Mesothelial cell of epicardium (in vitro differentiated cells): ENCODE measurements at places on chromosomes 13 and 19.
A peak's percentile ranks its signal among the peaks of the same experiment; 100 is the strongest.

DNA sequence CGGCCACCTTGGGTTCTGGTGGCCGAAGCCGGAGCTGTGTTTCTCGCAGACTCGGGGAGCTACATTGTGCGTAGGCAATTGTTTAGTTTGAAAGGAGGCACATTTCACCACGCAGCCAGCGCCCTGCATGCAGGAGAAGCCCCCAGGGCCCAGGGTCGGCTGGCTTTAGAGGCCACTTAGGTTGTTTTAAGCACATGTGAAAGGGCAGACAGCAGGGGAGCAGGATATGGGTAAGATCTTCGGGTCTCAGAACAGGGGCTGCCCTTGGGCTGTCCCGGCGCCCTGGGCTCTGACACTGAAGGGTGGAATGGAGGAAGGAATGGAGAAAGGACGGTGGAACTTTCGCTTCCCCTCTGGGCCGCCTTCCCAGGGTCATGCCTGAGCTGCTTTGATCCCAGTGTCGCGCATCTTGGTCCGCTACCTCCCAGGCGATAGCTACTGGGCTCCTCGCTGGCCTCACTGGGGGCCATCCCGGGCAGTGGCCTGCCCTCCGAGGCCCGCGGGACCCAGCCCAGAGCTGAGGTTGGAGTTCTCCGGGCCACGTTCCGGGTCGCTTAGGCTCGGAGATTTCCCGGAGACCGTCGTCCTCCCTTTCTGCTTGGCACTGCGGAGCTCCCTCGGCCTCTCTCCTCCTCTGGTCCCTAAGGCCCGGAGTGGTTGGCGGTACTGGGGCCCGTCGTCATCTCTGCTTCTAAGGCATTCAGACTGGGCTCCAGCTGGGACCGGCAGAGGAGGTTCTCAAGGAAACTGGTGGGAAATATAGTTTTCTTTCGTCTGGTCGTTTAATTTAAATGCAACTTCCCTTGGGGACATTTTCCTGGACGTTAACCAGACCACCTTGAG lies 4.3 kb upstream of the POU4F1 start:
- peaks cover 99% of the 10 kb centered on the region for H3K27me3 ChIP-seq
- no peaks in the 10 kb centered on the region for H3K36me3 ChIP-seq
- H3K4me1 ChIP-seq: peaks cover 26% of the 10 kb centered on the region
- no peak for DNase-seq

- peaks cover 35% of the 10 kb centered on the region for H3K4me1 ChIP-seq
- no peak for DNase-seq
- no peak overlapping the region for H3K27ac ChIP-seq
- peaks cover 27% of the 10 kb centered on the region for H3K36me3 ChIP-seq
These were observed 110.3 kb downstream of the MIPEP start for GRCh38 chr13:23778879-23779278.

- H3K27me3 ChIP-seq: no peaks in the 10 kb centered on the region
- no peak overlapping the region for H3K4me3 ChIP-seq
- H3K27ac ChIP-seq: no peak overlapping the region
- H3K36me3 ChIP-seq: no peaks in the 10 kb centered on the region
- no peak for DNase-seq
These were observed 27.8 kb upstream of the ATP12A start for GRCh38 chr13:24652359-24652758.

DNA sequence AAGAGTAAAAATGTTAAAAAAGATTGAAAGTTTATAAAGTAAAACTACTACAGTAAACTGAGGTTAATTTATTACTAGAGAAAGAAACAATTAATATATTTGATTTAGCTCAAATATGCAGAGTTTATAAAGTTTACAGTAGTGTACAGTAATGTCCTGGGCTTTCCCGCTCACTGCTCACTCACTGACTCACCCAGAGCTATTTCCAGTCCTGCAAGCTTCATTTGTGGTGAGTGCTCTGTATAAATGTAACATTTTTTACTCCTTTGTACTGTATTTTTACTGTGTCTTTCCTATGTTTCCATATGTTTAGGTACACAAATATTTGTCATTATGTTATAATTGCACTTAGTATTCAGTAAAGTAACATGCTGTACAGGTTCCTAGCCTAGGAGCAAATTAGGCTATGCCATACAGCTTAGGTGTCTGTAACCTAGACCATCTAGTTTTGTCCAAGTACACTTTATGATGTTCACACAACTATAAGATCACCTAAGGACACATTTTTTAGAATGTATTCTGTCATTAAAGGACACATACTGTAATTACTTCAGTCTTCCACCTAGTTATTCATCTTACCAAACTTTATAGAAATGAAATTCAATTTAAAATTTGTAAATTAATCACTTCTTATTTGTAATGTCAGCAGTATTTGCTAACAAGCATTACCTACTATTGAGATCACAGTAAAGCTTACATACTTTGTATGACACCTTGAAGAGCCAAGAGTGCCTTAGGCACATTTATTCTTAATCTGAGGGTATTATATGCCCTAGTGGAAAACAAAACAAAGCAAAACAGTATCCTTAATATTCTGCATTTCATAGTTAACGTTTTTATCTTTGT lies 683.4 kb downstream of the PCDH9 start:
- no peaks in the 10 kb centered on the region for H3K27me3 ChIP-seq
- no peak overlapping the region for H3K27ac ChIP-seq
- H3K4me1 ChIP-seq: no peaks in the 10 kb centered on the region
- H3K36me3 ChIP-seq: no peaks in the 10 kb centered on the region

- DNase-seq: no peak
- no peaks in the 10 kb centered on the region for H3K36me3 ChIP-seq
- peaks cover 16% of the 10 kb centered on the region for H3K4me1 ChIP-seq
- no peak overlapping the region for H3K27ac ChIP-seq
These were observed 71.9 kb downstream of the FLT1 start for GRCh38 chr13:28423010-28423409.

- no peak overlapping the region for H3K27ac ChIP-seq
- H3K4me1 ChIP-seq: no peaks in the 10 kb centered on the region
- H3K36me3 ChIP-seq: peaks cover 42% of the 10 kb centered on the region
- H3K27me3 ChIP-seq: no peaks in the 10 kb centered on the region
These were observed 43.2 kb downstream of the ZNF331 start for GRCh38 chr19:53580871-53581835.

GRCh38 chr13:75847588-75847987 lies 211.5 kb downstream of the LMO7 start:
- peaks cover 20% of the 10 kb centered on the region for H3K4me1 ChIP-seq
- H3K27ac ChIP-seq: no peak overlapping the region
- DNase-seq: no peak
- H3K36me3 ChIP-seq: peaks cover 40% of the 10 kb centered on the region

DNA sequence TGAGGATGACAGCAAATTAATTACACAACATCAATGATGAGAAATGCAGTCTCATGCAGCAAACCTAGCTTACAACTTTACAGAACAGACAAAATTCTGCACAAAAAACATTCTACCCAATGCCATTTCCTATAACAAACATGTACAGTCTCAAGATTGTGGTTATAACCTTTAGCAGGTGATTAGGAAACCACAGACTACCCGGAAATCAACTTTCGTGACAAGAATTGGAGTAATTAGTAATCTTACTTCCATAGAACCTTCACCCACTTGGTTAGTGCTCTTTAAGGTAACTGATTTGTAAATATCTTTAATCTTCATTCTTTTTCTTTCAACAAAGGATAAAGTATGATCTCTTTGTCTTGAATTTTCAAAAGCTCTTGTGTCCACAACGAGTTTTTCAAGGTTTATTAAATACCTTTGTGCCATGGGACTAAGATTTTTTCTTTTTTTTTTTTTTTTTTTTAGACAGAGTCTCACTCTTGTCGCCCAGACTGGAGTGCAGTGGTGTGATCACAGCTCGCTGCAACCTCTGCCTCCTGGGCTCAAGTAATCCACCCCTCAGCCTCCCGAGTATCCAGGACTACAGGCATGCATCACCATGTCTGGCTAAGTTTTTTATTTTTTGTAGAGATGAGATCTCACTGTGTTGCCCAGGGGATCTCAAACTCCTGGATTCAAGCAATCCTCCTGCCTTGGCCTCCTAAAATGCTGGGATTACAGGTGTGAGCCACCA lies 78.8 kb downstream of the MAP4K1 start:
- H3K4me3 ChIP-seq: no peak overlapping the region
- no peaks in the 10 kb centered on the region for H3K36me3 ChIP-seq
- H3K27me3 ChIP-seq: no peaks in the 10 kb centered on the region
- peaks cover 13% of the 10 kb centered on the region for H3K4me1 ChIP-seq
- DNase-seq: no peak
- H3K27ac ChIP-seq: peak overlapping the region; percentile 14

- no peak overlapping the region for H3K27ac ChIP-seq
- H3K27me3 ChIP-seq: no peaks in the 10 kb centered on the region
- peaks cover 7% of the 10 kb centered on the region for H3K4me1 ChIP-seq
- no peak overlapping the region for H3K4me3 ChIP-seq
These were observed 838.2 kb downstream of the SLITRK6 start for GRCh38 chr13:84961023-84961422.

GRCh38 chr19:42196011-42197001 lies 21.2 kb downstream of the DEDD2 start:
- H3K4me3 ChIP-seq: no peak overlapping the region
- peaks cover 23% of the 10 kb centered on the region for H3K36me3 ChIP-seq

DNA sequence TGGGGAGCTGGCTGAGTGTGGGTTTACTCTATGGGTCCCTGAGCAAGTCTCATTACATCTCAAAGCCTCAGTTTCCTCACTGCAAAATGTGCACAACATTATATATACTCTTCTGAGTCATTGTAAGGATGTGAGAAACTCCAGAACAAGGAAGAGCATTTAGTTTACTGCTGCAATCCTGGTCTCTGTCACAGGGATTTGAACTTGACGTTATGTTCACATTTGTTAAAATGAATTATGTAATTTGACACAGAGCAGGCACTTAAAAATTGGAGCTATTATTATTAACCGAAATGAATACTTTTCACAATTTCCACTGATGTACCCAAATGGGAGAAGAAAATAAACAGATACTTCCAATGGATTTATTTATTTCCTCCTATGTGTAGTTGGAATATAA lies 101.0 kb downstream of the STARD13 start:
- H3K4me3 ChIP-seq: no peak overlapping the region
- peaks cover 41% of the 10 kb centered on the region for H3K4me1 ChIP-seq
- no peak for DNase-seq
- no peak overlapping the region for H3K27ac ChIP-seq
- H3K27me3 ChIP-seq: no peaks in the 10 kb centered on the region

- peaks cover 9% of the 10 kb centered on the region for H3K27me3 ChIP-seq
- DNase-seq: no peak
- H3K27ac ChIP-seq: no peak overlapping the region
- H3K4me1 ChIP-seq: peaks cover 13% of the 10 kb centered on the region
- H3K4me3 ChIP-seq: no peak overlapping the region
These were observed 32.0 kb downstream of the LTBP4 start for GRCh38 chr19:40633207-40633606.
